ENCODE measurements at places on chromosomes 5 and 9.
A peak's percentile ranks its signal among the peaks of the same experiment; 100 is the strongest.

DNA sequence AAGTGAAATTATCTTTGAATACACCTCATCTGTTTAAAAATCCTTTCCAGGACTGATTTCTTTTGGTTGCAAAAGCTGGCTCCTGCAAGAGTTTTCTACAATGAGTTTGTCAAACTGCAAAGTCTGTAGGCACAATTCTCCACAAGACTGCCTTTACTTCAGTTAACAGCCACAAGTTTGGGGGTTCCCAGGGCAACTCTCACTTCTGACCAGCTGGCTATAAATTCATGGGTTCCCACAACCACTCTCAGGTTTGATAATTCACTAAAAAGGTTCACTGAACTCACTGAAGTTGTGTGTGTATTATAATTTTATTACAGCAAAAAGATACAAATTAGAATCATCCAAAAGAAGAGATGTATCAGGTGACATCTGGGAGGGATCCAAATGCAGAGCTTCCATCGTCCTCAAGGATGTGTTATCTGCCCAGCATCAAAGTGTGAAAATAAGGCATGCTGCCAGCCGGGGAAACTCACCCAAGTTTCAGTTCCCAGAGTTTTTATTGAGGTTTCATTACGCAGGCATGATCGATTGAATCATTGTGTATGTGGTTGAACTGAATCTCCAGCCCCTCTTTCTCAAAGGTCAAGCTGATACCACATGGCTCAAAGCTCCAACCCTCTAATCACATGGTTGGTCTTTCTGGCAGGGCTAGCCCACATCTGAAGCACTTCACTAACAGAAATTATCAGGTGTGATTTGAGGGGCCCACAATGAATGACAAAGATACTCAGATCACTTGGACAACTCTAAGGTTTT is 19.0 kb upstream of the PSIP1 start:
- no peak for DNase-seq

GRCh38 chr9:86788456-86788855 is 158.8 kb downstream of the GAS1 start:
- DNase-seq: no peak

- DNase-seq: peak; percentile 69
Observed at GRCh38 chr9:109817846-109818472, 38.0 kb downstream of the PALM2AKAP2 start.

GRCh38 chr9:133930682-133931485 is 61.2 kb downstream of the VAV2 start:
- DNase-seq: no peak

DNA sequence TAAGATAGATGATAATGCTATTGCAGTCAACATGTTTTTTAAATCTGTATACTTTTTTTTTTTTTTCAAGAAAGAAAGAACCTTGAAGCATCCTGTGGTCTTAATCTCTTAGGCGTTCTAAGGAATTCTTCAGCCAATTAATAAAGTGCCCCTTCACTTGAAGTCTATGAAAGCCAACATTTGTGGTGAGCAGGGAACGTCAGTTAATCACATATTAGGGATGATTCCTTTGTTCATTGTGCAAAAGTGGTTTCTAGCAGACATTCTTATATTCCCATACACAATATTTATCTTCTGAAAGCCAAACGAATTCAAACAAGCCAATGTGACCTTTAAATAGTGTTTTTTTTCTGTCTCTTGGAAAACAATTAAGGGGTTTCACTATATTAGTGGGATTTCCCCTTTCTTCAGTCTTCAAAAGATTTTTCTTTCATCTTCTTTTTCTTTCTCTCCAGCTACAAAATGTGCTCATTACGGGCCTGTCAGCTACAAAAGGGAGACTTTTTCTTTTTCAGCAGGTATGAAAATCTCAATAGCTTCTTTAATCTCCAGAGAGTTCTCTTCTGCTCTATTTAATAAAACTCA is 40.1 kb downstream of the TMEM167A start:
- DNase-seq: no peak

DNA sequence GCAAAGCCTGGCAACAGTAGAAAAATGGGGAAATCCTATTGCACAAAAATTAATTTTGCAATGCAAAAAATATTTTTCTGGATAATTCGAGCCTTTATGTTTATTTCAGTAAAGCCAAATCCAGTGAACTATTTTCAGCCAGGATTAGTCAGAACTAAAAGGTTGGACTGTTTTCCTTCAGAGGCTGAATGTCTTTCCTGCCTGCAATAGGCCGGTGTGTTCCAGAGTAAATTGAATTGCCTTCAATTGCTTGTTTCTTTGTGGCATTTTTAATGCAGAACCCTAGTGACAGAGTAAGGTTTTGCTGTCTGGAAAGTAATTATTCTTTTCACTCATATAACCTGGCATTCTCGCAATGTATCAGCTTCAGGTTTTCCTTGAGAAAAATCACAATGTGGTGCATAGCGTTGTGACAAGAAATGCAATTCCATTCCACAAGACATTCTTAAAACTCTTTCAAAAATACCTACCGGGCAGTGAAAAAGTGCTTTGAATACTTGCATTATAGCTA is 183.7 kb downstream of the GLIS3 start:
- DNase-seq: no peak

GRCh38 chr5:139273322-139273571 is 20.3 kb upstream of the MATR3 start:
- no peak for DNase-seq

DNA sequence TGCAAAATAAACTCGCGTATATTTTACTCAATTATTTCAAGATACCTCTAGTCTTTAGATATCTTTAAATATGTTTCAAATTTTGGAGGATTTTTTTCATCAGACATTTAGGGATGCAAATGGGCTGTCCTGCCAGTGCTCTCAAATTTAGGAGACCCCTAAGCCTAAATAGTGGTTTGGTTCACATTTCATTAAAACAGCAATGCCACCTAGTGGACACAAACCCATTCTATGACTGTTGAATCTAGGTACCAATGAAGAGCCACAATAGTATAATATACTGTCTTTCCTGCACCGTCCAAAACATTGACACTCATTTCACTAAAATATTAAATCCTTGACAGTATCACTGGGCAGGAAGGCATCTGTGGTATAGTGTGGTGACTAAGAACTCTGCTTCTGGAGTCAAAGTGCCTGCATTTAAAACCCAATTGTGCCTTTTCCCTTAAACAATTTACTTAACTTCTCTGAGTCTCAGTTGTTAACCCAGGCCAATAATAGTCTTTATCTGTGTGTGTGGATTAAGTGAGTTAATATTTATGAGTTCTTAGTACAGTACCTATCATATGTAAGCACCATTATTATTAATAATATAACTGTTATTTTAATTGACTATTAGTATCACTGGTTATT is 148.0 kb downstream of the RORB start:
- peak; percentile 49 for DNase-seq

- DNase-seq: no peak
Observed at GRCh38 chr9:127518091-127518856, 67.0 kb downstream of the LRSAM1 start.

DNA sequence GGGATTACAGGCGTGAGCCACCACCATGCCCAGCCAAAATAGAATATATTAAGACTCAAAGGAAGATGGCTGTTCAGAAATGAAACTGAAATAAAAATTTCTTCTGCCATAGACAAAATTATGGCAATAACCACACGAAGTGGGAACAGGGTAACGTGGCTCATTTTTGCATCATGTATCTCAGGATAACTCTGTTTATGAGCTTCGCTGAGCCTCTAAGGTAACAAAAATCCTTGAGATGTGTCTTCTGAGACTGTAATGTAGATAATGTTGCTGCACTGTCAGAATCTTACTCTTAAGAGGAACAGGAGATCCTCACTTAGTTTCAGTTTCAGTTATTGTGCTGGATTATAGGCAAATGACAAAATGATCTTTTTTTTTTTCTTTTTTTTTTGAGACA is 153.8 kb downstream of the GOLPH3 start:
- DNase-seq: no peak

DNA sequence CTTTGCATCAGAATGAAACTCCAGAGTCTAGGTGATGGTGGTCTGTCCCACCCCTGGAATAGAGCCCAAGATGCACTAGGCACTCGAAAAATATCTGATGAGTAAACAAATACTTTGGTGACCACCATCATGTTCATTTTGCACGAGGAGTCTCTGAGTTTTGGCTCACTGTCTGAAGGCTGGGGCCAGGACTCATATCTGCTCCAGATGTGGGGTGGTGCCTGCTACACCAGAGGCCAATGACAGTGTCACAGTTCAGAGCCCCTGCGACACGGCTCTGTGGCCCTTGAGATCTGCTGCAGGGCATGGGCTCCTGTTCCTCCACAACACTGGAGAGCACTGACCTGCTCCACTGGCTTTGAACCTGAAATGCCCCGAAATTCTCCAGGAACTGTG is 164.6 kb downstream of the ROR2 start:
- DNase-seq: no peak

GRCh38 chr9:128505414-128505765 is 871 bp downstream of the GLE1 start:
- no peak for DNase-seq

- no peak for DNase-seq
Observed at GRCh38 chr5:61402970-61403900, 71.2 kb downstream of the ZSWIM6 start.

DNA sequence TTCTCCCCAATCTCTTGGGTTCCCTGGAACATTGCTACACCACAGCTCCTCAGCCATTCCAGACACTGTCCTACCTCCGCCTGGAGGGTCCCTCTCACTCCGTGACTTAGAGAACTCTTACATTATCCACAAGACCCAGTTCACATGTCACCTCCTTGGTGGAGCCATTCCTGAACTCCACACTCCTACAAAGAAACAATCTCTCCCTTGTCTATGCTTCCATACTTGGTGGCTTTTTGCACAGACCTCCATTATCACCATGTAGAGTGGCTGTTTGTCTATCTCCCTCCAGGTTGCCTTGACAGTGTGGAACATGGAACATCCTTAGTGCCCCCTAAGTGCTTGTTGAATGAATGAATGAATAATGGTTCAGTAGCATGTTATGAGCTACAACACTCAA is 105.9 kb downstream of the PAX5 start:
- no peak for DNase-seq

GRCh38 chr9:78707080-78707479 is 410.2 kb downstream of the PSAT1 start:
- DNase-seq: no peak

DNA sequence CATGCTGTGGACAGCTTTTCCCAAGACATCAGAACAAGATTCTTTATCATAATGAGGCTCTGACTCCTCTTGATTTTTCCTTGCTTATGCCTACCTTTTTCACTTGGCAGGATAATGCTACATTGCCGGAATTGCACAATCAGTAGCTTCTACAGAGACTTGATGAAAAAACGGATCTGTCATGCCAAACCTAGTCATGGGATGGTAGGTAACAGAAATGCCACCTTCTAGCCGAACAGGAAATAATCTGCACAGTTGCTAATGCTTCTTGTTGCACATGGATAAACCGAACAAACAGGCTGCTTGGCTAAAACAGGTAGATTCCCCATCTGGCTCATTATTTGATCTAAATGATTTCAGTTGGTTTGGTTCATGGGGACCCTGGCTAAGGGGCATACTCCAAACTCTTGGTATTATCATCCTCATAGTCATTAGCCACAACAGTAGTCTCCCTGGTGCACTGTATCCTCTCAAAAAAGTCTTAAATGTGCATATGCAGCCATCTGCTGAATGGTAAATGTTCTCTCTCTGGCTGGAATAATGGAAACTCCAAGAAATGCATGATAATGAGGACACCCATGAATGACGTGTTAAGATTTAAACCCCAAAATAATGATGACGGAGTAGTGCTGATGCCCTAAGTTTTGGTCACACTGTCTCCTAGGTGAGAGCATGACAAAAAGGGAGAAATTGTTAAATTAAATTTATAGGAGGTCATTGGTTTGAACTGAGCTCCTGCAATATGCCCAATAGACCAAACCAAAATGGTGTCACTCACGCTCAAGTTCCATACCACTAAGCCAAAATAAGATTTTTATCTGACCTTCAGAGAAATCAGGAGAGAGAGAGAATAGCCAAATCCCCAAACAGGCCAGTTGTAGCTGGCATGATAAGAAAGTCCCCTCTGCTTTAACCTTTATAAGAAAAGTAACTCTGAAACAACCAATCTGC is 47.0 kb downstream of the RAPGEF1 start:
- DNase-seq: no peak

DNA sequence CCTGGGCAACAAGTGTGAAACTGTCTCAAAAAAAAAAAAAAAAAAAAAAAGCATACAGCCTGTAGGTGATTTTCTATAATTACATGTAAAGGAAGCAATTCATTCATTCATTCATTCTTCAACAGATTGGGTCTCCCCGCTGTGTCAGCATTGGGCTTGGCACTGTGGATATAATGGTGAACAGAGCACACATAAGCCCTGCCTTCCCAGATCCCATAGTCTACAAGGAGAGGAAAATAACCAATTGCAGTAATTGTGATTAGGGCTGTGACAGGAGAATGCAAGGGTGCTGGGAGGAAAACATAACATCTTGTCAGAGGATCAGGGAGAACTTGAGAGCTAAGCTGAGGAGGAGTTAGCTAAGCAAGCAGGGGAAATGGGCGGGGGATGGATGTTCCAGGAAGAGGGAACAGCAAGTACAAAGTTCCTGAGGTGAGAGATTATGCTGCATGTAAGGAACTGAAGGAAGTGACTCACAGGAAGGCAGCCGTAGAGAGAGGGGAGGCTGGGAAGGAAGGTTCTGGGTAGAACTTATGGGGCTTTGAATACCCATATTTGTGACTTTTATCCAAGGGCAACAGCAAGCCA is 24.0 kb upstream of the KLF9 start:
- peak; percentile 5 for DNase-seq

DNA sequence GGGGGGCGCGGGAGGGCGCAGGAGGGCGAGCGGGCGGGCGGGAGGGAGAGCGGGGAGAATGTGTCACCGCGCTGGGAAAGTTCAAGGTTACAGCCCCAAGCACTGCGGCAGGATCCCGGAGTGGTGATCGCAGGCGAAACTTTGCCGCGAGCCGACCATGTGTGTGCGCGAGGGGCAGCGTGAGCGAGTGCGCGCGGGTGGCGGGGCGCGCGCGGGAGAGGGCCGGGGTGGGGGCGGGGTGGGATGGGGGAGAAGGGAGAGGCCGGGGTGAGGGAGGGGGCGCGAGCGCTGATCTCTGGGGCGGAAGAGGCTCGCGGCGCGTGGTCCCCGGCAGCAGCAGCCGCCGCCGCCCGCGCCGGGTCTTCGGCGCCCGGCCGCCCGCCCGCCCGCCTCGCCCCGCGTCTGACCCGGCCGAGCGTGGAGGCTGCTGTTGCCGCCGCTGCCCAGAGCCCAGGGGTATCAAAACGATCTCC is at the start of gene NFIB:
Gene NFIB, minus strand, starts transcription at position 191 of the 473 bp plus-strand sequence. CDS start 630 bp downstream, outside the sequence.
- DNase-seq: no peak

GRCh38 chr9:108182950-108183381 is 672.8 kb downstream of the ACTL7B start:
- no peak for DNase-seq

DNA sequence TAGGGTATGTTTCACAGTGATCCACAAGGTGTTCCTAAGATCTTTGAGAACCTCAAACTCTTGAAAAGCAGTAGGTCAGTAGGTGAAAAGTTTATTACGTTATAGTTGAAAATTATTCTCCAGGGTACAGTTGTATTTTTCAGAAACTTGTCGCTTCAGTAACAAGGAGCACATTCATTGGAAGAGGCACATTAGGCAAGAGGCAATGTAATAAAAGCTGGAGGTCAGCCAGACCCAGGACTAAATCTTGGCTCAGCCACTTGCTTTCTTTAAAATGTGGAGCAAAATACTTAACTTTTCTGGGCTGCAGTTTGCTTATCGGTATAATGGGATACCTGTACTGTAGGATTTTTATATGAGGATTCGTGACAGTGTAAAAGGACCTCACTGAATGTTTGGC is 45.6 kb downstream of the TLE4 start:
- DNase-seq: no peak
